ENCODE measurements at places on chromosomes 2 and 18. TPM values are rescaled to one million over a fixed set of nuclear protein-coding genes. Genes with fewer than 3 reads are reported as not detected.

DNA sequence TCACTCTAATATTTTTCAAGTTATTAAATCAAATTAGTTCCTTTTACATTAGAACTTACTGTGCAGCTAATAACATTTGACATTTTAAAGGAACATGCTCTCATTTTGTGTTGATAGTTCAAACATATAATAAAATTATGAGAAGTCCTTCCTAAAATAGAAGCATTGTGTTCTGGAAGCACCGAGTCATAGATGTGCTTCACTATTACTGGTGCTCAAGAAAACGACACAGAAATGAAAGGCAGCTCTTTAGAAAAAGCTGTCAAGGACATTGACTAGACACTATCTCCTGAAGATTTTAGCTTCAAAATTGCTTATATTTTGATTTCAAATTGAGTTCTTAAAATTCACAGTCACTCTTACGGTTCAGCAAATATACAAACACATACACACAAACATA lies 338.3 kb downstream of the NBAS start:
- H3K36me3 ChIP-seq, result peaks cover 15% of the 10 kb centered on the region
- no peak overlapping the region for H3K4me3 ChIP-seq
- H3K27me3 ChIP-seq, result no peaks in the 10 kb centered on the region
- H3K4me1 ChIP-seq, result peaks cover 24% of the 10 kb centered on the region

The CCT4 gene
- total RNA-seq, result 250 TPM

The DUSP19 gene
- 2.7 TPM for total RNA-seq

GRCh38 chr2:241230435-241230834 lies 42.0 kb downstream of the ANO7 start:
- no peak overlapping the region for H3K27ac ChIP-seq
- H3K4me1 ChIP-seq, result peaks cover 17% of the 10 kb centered on the region
- H3K4me3 ChIP-seq, result no peak overlapping the region
- H3K36me3 ChIP-seq, result peaks cover 52% of the 10 kb centered on the region
- peaks cover 29% of the 10 kb centered on the region for H3K27me3 ChIP-seq
- no peak for DNase-seq

GRCh38 chr2:20224164-20224715 lies 690 bp downstream of the SDC1 start:
- no peak for DNase-seq
- H3K36me3 ChIP-seq, result peaks cover 7% of the 10 kb centered on the region
- peaks cover 2% of the 10 kb centered on the region for H3K27me3 ChIP-seq
- H3K27ac ChIP-seq, result no peak overlapping the region

DNA sequence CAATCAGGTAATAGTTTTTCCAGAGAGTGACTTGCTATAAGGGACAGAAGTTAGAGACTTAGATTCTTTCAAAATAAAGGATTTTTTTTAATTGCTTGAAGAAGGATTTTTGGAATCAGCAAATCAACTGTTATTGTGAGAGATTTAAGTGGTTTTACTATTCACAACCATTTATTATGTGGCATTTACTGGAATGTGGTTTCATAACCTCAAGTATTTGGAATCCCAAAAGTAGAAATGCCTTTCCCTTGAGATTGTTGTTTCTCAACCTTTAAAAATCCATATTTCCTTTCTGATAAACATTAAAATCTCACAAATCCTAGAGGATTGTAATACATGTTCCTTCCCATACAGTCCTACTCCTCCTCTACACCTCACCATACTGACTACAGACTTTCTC lies 5.0 kb downstream of the TANK start:
- peak; percentile 35 for DNase-seq
- peak overlapping the region; percentile 60 for H3K4me3 ChIP-seq
- H3K4me1 ChIP-seq, result peaks cover 66% of the 10 kb centered on the region
- H3K27me3 ChIP-seq, result peaks cover 6% of the 10 kb centered on the region
- peaks cover 42% of the 10 kb centered on the region for H3K36me3 ChIP-seq

The C2orf76 gene
- total RNA-seq, result 10.5 TPM

The CXCR4 gene
- total RNA-seq, result not detected

The EN1 gene
- not detected for total RNA-seq

DNA sequence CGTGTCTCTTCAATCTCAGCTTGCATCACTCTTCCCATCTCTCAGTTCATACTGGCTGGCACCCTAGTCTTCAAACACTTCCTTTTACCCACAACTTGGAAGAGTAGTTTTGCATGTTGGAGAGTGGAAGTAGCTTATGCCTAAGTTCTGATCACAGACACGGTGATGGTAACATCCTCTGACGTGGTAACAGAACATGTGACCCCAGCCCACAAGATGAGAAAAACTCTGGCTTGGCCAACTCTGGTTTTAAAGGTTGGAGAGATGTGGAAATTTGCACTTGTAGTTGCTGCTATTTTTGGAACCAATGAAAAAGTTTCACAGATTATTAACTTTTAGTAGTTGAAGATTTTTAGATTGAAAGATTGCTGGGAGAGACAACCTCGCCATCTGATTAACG lies 155.4 kb upstream of the SLC35G4 start:
- peaks cover 3% of the 10 kb centered on the region for H3K27me3 ChIP-seq
- no peaks in the 10 kb centered on the region for H3K4me1 ChIP-seq

DNA sequence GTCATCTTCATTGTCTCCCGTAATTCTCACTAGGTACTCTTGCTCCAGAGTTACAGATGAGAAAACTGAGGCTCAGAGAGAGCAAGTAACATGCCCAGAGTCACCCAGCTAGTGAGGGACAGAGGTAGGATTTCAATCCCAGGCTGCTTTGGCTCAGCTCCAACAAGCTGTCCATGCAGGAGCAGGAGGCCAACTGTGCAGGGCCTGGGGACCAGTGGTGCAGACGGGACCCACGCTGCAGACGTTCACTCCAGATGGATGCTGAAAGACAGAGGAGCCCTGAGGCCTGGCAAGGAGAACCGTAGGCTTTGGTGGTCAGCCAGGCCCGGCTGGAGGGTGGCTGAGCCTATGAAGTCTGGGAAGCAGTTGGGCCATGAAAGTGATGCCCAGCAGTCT lies 102.6 kb downstream of the MCFD2 start:
- H3K36me3 ChIP-seq, result peaks cover 4% of the 10 kb centered on the region
- DNase-seq, result no peak
- H3K4me3 ChIP-seq, result no peak overlapping the region

- H3K4me3 ChIP-seq, result no peak overlapping the region
- no peak overlapping the region for H3K27ac ChIP-seq
- H3K4me1 ChIP-seq, result no peaks in the 10 kb centered on the region
- no peaks in the 10 kb centered on the region for H3K27me3 ChIP-seq
Measured at GRCh38 chr18:28256166-28256565, 79.2 kb upstream of the CDH2 start.

DNA sequence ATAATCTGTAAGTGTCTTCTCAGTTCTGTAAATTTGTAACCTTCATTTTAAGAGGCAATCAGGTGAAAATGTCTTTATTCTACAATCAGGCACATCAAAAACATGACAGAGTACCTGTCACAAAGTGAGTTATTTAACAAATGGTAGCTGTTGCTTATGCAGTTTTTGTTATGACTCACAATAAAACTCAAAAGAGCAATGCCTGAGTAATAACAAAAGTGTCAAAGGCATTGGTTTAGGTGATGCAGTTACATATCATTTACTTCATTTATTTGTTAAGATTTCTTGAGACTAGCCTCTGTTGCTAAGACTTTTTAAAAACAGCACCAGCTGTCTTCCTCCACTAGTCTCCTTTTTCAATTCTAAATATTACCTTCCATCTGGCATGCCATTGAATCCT lies 177.8 kb downstream of the KIAA1328 start:
- no peak for DNase-seq
- H3K4me3 ChIP-seq, result no peak overlapping the region
- no peaks in the 10 kb centered on the region for H3K4me1 ChIP-seq

DNA sequence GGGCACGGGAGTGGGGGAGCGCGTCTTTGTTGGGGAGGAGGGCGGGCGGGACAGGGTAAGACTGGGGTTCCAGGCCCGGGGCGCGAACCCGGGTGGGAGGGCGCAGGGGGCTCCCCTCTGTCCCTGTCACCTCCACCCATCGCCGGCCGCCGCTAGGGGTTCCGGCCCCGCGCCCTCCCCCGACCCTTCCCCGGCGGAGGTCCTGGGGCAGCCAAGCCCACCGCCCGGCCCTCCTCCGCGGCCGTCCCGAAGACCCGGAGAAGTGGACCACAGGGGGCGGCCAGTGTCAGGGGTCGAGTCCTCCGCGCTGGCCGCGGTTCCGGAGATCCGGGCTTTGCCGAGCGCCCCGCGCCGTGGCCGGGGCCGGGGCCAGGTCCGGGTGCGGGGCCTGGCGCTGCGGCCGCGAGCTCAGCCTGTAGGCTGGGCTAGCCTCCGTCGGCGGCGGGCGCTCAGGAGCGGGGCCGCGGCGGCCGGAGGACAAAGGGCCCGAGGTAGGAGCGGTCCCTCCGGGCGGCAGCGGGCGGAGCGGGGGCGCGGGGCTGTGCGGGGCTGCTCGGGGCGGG lies 16.6 kb upstream of the E2F6 start:
- H3K27ac ChIP-seq, result no peak overlapping the region
- H3K4me3 ChIP-seq, result no peak overlapping the region
- peaks cover 7% of the 10 kb centered on the region for H3K4me1 ChIP-seq
- no peak for DNase-seq
- peaks cover 40% of the 10 kb centered on the region for H3K27me3 ChIP-seq

- H3K4me1 ChIP-seq, result no peaks in the 10 kb centered on the region
- no peaks in the 10 kb centered on the region for H3K27me3 ChIP-seq
- no peak for DNase-seq
- no peak overlapping the region for H3K4me3 ChIP-seq
- H3K27ac ChIP-seq, result no peak overlapping the region
Measured at GRCh38 chr18:31652357-31652756, 32.0 kb downstream of the B4GALT6 start.

The MLPH gene
- 29.2 TPM for total RNA-seq
